SJCRH30 (cell line): ENCODE measurements at places on chromosomes 16 and 17. TPM values are rescaled to one million over a fixed set of nuclear protein-coding genes. Genes with fewer than 3 reads are reported as not detected.

The KRT32 gene
- total RNA-seq, result not detected in 2 replicates

The SMIM5 gene
- total RNA-seq, result 0.14 and 0.18 TPM in 2 replicates

The KIF18B gene
- 31.0 and 36.3 TPM in 2 replicates for total RNA-seq

The DNAAF8 gene
- 0.06 and 0.25 TPM in 2 replicates for total RNA-seq

The BICDL2 gene
- total RNA-seq, result not detected in 2 replicates

The MYH2 gene
- total RNA-seq, result 0.04 TPM in 1 of 2 replicates, not detected in the other

The SPNS2 gene
- total RNA-seq, result 0.08 TPM in 1 of 2 replicates, not detected in the other

The CDR2L gene
- total RNA-seq, result 10.9 and 11.3 TPM in 2 replicates

The KRT37 gene
- not detected in 2 replicates for total RNA-seq

The ZACN gene
- 0.14 and 0.25 TPM in 2 replicates for total RNA-seq

The ZSCAN10 gene
- 0.73 and 0.76 TPM in 2 replicates for total RNA-seq

The PLA2G10 gene
- total RNA-seq, result not detected in 2 replicates

The LRRC36 gene
- not detected in 2 replicates for total RNA-seq

The KRT14 gene
- not detected in 2 replicates for total RNA-seq

The MEIOC gene
- total RNA-seq, result 0.04 TPM in 1 of 2 replicates, not detected in the other

The HSF4 gene
- 2.8 and 4.9 TPM in 2 replicates for total RNA-seq
